SW 1271 (cell line): ENCODE measurements at places on chromosomes 4 and X.

- DNase-seq, result no peak
Observed at GRCh38 chr4:107077192-107077591, 41.1 kb upstream of the DKK2 start.

GRCh38 chrX:110588164-110588563 lies 207.5 kb downstream of the CHRDL1 start:
- DNase-seq, result no peak

DNA sequence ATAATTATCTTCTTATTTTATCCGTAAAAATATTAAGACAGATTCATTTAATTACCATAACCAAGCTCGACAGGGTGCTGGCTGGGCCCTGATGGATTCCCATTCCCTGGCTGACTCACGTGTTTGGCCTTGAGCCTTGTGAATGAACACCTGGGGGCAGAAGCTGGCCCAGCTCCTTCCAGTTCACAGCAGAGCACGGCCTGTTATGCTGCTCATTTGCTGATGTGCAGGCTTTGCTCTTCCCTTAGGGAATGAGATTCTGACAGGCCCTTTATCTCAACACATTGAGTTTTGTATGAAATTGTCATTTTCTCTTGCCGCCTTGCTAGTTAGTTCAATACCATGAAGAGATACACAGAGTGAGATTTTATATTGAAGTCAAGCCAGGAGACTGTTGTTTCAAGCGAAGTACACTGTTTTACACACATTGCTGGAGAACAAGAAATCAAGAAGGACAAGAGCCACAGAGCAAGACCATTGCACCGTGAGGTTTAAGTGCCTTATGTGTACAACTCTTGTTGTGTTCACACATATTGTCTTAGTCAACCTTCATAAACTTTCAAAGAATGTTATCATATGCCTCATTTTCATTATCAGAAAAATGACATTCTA lies 1583.3 kb downstream of the STIM2 start:
- DNase-seq, result no peak

DNA sequence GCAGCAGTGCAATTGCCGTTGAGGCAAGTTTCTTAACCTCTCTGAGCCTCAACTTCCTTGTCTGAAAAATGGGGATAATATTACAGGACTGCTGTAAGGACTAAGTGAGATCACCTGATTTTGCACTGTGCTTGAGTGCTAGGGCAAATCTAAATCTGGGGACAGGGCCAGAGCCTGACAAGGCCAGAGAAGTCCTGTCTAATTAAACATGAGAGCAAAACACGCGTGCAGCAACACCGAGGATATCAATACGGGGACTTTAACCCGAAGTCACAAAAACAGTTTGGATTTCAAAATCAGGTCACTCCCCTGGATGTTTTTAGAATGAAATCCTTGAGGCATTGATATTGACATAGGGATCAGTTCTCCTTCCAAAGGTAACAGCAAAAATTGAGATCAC lies 5.7 kb upstream of the GJB1 start:
- DNase-seq, result no peak

DNA sequence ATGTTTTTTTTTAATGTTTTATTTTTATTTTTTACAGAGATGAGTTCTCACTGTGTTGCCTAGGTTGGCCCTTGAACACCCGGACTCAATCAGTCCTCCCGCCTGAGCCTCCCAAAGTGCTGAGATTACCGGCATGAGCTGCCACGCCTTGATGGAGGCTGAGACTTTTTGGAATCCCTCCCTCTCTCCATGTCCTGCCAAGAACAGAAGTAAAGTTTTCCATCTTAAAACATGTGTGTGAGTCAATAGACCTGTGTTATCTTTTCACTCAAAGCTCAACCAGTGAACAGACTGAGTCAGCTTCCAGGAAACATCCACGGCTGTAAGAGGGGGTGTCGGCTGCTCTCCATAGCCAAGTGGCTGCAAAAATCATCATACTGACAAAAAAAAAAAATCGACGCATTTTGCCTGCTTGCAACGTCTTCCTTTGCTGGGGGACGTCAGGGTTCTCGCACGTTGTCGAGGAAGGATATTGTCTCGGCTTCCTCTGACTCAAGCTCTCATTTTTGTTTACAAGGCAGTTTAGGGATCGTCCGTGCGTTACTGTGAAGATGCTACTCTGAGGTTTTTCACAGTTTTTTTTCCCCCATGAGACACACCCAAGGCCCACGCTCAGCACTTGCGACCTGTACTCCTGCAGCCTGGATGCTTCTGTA lies 10.0 kb upstream of the ASMTL start:
- no peak for DNase-seq

DNA sequence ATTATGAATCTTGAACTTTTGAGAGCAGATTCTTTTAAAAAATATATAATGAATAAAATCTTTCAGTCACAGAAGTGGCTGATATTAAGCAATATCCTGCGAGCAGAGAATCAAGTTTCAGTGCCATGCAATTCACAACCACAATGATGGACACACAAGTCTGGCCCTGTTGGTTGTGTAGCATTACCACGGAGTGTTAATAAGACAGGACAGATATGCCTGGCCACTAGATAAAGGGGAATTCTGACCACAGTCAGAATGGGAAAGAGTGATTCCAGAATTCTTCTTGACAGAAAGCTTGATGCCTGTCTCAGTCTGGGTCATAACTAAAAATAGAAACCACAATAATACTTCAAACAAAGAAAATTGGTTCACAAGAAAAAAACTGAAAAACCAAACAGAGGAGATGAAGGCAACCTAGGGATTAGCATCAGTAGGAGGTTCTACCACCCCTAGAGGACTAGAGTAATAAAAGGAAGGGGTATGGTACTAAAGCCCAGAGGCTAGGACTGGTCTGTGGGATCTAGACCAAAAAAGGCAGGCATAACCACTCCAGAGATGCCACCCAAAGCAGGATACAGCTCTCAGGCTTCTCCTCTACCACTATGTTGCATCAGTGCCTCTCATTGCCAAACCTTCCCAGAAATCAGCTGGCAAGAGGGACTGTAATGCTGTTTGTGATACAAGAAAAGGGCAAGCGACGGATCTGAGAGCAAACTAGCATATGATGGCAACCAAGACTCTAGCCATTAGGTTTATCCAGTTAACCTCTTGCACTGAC lies 59.0 kb downstream of the RNF150 start:
- DNase-seq, result no peak

DNA sequence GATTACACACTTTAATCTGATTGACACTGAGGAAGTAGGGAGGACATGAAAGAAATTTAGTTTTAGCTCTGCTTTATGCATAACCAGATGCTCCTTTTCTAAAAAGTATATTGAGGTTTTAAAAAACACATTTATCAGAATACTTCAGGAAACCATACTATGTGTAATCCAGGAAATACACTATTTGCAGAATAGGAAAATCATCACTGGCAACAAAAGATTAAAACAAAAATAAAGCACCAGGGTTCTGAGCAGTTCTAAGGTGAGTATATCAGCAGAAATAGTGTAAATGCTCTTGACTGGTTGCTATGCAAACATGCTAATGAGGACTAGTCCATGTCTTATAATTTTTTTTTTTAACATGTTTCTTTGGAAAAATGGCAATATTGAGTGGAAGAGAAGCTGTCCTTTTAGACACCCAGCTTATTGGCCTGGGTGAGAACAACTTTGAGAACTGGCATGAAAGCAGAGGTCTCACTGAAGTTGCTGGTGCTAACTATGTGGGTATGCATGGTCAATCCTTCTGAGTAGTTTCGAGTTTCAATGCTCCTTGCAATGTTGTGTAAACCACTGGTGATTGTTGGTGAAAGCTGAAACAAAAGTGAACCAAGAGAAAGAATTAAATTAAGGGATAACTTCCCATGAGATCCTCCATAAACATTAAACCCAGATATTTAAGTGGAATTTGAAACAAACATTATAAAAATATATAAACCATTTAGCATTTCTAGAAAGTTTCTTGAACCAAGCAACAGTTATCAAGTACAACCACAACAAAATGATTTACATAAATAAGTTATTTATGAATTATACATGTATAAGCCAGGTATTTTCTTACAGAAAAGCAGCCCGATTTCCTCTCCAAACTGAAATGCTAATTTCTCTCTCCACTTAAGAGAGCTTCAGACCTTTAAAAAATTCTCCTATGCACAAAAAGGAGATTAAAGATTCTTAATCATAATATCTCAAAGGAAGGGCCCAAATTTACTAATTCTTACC lies 20.4 kb upstream of the SCD5 start:
- no peak for DNase-seq

- DNase-seq, result no peak
Observed at GRCh38 chr4:152273343-152273742, 262.5 kb downstream of the FBXW7 start.

- DNase-seq, result no peak
Observed at GRCh38 chr4:21885241-21885640, 63.3 kb downstream of the KCNIP4 start.

GRCh38 chr4:152278505-152279233 lies 257.2 kb downstream of the FBXW7 start:
- no peak for DNase-seq

DNA sequence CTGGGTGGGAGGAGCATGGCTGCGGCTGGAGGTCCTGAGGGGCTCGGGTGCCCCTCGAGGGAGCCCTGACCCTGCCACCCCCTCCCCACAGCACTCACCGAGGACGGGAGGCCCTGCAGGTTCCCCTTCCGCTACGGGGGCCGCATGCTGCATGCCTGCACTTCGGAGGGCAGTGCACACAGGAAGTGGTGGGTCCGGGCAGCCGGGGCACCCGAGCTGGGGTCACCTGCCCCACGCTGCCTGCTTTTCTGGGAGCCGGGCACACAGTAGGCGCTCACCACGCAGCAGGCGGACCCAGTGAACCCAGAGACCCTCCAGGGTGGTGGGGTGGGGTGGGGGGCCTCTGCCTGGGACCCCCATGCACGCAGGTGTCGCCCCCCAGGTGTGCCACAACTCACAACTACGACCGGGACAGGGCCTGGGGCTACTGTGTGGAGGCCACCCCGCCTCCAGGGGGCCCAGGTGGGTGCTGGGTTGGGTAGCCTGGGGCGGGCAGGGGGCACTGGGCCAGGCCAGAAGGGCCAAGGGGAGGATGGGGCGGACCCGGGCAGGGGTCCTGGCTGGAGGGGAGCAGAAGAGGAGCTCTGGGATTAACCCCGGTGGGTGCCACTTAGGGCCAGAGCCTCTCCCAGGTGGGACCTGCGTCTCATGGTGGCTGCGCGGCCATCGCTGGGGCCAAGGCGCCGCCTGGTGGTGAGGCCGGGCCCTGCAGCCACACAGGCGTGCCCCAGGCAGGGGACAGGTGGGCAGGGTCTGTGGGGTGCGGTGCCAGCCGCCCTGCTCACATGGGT lies 1.4 kb downstream of the HGFAC start:
- no peak for DNase-seq

DNA sequence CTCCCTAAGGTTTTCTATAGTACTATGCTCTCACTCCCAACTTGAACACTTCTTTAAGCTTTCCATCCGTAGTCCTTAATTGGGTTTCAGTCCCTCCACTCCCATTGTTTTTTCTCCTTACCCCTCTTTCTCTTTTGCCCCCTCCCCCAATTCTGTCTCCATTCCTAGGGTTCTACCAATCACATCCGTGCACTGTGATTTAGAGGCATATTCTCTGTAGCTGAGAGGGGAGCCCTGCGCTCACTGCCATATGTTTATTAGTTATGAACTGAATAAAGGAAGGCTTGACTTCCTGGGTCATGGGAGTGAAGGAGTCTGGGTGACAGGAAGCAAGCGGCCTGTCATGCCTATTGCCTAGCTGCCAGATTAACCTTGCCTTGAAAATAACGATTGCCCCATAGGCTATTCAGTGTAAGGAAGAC lies 471 bp downstream of the MCTS1 start:
- no peak for DNase-seq

DNA sequence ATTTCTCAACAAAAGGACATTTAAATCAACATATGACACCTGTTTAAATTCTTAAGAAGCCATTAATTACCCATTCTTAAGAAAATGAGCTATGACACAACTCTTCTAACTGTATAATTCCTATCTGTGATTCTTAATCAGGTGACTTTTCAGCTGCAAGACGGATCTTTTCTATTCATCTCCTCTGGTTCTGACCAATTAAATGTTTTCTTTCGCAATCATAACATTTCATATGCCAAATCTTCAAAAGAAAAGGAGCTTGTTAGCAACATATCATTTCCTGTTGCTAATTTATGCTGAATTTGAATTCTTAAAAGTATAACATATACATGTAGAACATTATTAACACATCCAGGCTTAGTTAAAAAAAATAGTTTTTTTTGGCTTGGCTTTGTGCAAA lies 62.5 kb downstream of the SEL1L3 start:
- DNase-seq, result no peak

- DNase-seq, result no peak
Observed at GRCh38 chr4:39320381-39321115, 45.6 kb downstream of the RFC1 start.

DNA sequence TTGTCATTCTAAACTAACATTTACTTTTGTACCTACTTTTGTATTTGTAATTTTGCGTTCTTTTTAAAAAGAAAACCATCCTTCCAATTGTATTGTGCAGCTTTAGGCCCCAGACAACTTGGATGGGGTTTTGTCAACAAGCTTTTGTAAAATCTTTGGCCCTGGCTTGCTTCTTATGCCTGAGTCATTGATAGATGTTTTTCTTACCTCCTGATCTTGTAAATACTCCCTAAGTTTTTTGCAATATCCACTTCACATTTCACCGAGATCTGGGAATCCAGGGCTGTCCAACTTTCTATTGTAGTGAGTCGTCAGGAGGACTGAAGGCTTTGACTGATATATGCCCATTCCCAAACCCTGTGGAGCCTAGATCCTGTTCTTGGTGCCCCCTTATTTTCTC lies 126.9 kb upstream of the GUCY1A1 start:
- DNase-seq, result no peak
